Upper lobe of right lung (tissue), 1 donor: ENCODE measurements at places on chromosomes 12 and 14. TPM values are rescaled to one million over a fixed set of nuclear protein-coding genes. Genes with fewer than 3 reads are reported as not detected.

GRCh38 chr14:64730061-64730440, 25.8 kb downstream of the PLEKHG3 start:
- H3K4me1 ChIP-seq = no peaks in the 10 kb centered on the region
- H3K4me3 ChIP-seq = no peak overlapping the region
- peak; percentile 40 for DNase-seq
- H3K36me3 ChIP-seq = peaks cover 40% of the 10 kb centered on the region
- no peaks in the 10 kb centered on the region for H3K27me3 ChIP-seq
- H3K27ac ChIP-seq = no peak overlapping the region

GRCh38 chr12:6183689-6184428, 16.3 kb upstream of the CD9 start:
- DNase-seq = no peak
- peak overlapping the region; percentile 3 for H3K4me3 ChIP-seq
- H3K4me1 ChIP-seq = peaks cover 51% of the 10 kb centered on the region
- peak overlapping the region; percentile 81 for H3K27ac ChIP-seq
- no peaks in the 10 kb centered on the region for H3K27me3 ChIP-seq

DNA sequence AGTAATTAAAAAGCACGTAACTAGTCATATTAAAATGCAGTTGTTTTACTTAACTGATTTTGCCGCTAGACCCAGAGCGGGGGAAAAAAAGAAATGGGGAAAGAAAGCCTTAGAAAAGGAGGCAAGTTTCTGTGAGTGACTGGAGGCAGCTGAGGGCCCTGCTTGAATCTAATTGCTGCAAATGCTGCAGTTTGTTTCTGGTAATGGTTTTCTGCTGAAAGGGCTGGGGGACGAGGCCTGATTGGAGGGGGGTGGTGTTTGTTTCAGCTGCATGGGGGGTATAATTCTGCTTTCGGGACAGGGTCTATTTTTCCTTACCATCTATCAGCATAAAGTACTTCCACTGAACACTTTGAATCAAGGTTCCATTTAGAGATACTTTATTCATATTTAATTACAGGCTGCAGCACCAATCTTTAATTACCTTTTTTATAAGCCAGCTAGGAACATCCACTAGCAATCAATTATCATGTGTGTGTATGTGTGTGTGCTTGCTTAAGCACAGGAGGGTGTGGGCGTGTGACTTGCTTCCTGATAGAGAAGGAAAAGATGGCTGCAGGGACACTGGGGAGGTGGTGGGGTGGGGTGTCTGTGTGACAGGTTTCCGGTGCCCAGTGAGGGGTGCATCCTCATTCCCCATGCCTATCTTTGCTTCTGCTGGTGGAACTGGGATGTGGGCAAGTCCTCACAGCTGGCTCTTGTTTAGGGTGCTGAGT, 83.4 kb downstream of the ADCK1 start:
- no peak overlapping the region for H3K4me3 ChIP-seq
- H3K27ac ChIP-seq = no peak overlapping the region
- H3K4me1 ChIP-seq = no peaks in the 10 kb centered on the region
- H3K27me3 ChIP-seq = no peaks in the 10 kb centered on the region
- no peak for DNase-seq

- no peak overlapping the region for H3K27ac ChIP-seq
- no peak for DNase-seq
- no peak overlapping the region for H3K4me3 ChIP-seq
- no peaks in the 10 kb centered on the region for H3K27me3 ChIP-seq
- H3K4me1 ChIP-seq = no peaks in the 10 kb centered on the region
Measured at GRCh38 chr12:40819436-40820108, 127.3 kb downstream of the CNTN1 start.

DNA sequence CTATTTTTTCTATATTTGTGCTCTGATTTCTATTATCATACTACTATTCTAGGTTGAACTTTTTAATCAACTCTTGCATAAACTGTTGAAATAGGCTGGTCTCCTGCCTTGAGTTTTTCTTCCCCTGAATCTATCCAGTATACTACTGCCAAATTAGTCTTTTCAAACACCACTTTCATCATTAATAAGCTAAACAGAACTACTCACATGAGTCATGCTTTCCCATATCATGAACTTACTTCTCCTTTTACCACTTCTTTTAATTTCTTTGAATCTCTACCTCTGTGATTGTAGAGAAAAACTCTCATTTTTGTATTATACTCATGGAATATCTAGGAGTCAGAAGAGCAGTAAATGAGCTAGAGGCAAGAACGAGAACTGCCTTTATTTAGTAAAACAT, 340.3 kb upstream of the PDE3A start:
- no peak overlapping the region for H3K4me3 ChIP-seq
- H3K27me3 ChIP-seq = no peaks in the 10 kb centered on the region
- peaks cover 9% of the 10 kb centered on the region for H3K4me1 ChIP-seq
- H3K27ac ChIP-seq = no peak overlapping the region

GRCh38 chr14:50944647-50945413, 547 bp upstream of the PYGL start:
- peak; percentile 79 for DNase-seq
- H3K27ac ChIP-seq = peak overlapping the region; percentile 75
- peak overlapping the region; percentile 67 for H3K4me3 ChIP-seq
- H3K27me3 ChIP-seq = no peaks in the 10 kb centered on the region

PAPLN gene
- total RNA-seq = 20.2 TPM

GRCh38 chr14:34711796-34712712, 2.3 kb downstream of the CFL2 start:
- H3K36me3 ChIP-seq = peaks cover 14% of the 10 kb centered on the region
- no peak overlapping the region for H3K4me3 ChIP-seq
- DNase-seq = no peak
- no peak overlapping the region for H3K27ac ChIP-seq
- H3K4me1 ChIP-seq = peaks cover 13% of the 10 kb centered on the region

DNA sequence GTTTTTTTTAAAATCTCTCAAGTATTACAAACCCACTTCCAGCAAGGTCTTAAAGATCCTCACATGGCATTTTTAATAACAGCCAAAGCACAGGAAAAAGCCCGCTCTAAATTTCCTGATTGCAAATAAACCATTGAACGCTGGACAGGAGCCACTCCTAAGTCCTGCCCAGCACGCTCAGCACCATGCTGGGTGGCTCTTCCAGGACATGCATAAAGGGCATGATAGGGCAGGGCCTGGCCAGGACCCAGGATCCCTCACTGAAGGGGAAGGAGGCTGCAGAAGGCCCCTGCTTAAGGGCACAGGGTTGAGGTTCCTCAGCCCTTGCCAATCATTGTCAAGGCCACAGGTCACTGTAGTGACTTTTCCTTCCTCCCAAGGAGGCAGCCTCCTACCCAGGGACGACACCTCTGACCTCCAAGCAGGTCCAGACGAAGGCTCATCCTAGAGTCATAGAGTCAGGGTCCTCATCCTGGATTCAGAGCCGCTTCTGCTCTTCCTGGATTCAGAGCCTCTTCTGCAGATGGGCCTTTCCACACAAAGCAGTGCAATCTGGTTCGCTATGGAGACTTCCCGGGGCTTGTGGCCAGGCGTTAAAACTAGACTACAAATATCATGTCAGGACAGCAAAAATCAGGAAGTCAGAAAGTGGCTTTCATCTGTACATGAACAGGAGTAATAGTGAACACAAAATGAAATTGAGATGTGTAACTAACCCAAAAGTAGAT, 123.8 kb downstream of the GCH1 start:
- no peak overlapping the region for H3K27ac ChIP-seq
- no peak overlapping the region for H3K4me3 ChIP-seq
- peaks cover 19% of the 10 kb centered on the region for H3K36me3 ChIP-seq

KRT3 gene
- not detected for total RNA-seq

DNA sequence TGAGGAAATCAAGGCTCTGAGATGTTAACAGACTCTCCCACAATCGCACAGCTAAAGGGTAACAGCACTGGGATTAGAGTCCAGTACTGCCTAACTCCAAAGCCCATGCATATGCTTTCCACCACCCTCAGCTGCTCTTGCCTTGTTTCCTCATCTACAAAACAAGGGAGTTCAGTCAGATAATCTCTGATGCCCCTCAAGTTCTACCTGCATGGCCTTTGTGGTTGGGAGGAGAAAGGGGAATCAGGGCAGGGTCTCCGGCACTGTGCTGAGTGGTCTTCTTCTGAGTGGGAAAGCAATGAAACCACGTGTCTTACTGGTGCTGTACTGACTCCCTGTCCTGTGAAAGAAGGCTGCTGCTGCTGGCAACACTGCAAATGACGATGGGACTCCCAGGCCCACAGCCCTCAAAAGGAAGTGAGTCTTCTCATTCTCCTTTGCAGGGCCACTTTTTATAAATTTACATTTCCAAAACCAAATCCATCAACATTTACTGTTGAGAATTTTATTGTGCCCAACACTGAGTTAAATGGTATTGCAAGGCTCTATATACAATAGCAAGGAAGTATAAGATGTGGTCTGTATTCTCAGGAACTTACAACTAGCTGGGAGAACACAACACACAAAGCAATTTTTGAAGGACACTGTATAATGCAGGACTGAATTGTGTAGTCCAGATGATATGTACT, 19.7 kb upstream of the DUSP16 start:
- peak overlapping the region; percentile 33 for H3K27ac ChIP-seq
- no peaks in the 10 kb centered on the region for H3K36me3 ChIP-seq

GRCh38 chr12:100718187-100718586, 76.4 kb upstream of the ANO4 start:
- no peaks in the 10 kb centered on the region for H3K4me1 ChIP-seq
- DNase-seq = no peak
- H3K27ac ChIP-seq = no peak overlapping the region
- peaks cover 52% of the 10 kb centered on the region for H3K27me3 ChIP-seq

- H3K27me3 ChIP-seq = no peaks in the 10 kb centered on the region
- no peak for DNase-seq
- no peak overlapping the region for H3K27ac ChIP-seq
- no peak overlapping the region for H3K4me3 ChIP-seq
- no peaks in the 10 kb centered on the region for H3K36me3 ChIP-seq
- peaks cover 20% of the 10 kb centered on the region for H3K4me1 ChIP-seq
Measured at GRCh38 chr14:66514213-66514612, 6.3 kb downstream of the GPHN start.
